KBM-7 (cell line): ENCODE measurements at places on chromosomes 1 and 21.

GRCh38 chr1:83857103-83857502, 141.8 kb downstream of the TTLL7 start:
- DNase-seq = no peak

DNA sequence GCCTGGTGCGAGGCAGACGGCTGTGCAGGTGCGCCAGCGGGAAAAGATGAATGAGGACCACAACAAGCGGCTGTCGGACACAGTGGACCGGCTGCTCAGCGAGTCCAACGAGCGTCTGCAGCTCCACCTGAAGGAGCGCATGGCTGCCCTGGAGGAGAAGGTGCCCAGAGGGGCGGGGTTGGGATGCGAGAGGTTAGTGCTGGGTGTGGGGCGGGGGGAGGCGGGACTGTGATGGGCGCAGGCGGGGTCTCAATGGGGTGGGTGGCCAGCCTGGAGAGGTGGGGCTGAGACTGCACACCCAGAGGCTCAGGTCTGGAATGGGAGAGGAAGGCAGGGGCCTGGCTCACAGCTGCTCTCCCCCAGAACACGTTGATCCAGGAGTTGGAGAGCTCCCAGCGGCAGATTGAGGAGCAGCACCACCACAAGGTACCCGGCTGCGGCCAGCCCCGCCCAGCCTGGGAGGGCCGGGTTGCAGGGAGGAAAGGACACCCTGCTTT, 22.3 kb downstream of the PPFIA4 start:
- DNase-seq = no peak

DNA sequence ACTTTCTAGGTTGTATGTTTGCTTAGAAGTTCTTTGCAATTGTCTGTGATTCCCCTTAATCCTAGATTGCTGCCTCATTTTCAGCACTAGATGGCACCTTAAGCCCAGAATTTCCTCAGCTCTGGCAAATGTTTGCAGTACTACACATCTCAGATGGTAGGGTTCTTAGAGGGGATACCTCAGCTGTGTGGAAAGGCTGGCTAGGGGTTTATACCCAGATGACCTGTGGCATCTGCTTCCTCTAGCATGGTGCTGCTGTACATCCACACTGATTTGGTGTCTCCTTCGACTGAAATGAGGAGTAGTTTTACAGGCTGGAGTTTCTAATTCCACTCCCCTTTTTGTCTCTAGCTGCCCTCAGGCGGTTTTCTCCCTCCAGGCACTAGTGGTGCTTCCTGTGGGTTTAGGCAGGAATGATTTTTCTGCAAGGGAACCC, 23.5 kb downstream of the ASB17 start:
- peak; percentile 49 for DNase-seq

DNA sequence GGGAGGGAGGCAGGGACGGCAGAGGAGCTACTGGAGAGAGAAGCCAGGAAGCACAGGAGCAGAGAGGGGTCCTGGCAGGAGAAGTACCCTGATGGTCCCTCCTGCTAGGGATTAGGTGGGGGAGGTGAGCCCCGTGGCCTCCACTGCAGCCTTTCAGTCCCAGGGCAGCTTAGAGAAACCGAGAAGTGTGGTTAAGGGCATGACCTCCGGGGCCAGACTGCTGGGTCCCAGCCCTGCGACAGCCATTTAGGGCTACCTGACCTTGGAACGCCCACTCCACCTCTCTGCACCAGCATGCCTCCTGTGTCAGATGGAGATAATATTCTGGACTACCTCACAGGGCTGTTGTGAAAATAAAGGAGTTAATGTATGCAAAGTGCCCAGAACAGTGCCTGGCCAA, 47.4 kb downstream of the KCNN3 start:
- DNase-seq = no peak

DNA sequence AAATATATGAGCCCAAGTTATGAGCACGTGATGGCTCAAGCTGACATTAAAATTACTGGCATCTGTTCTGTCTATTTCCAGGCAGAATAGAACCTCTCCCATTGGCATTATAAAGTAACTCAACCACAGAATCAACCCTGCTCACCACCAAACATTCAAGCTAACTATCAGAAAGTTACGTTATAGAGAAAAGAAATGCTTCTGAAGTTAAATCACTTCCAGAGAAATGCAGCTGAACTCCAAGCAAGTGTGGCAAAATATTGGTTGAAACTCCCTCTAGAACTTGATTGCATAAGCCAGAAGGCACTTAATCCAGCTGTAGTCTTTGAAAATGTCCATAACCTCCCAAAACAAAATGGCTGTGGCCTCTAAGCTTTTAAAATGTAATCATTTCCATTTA, 36.2 kb upstream of the UBE2U start:
- DNase-seq = no peak

DNA sequence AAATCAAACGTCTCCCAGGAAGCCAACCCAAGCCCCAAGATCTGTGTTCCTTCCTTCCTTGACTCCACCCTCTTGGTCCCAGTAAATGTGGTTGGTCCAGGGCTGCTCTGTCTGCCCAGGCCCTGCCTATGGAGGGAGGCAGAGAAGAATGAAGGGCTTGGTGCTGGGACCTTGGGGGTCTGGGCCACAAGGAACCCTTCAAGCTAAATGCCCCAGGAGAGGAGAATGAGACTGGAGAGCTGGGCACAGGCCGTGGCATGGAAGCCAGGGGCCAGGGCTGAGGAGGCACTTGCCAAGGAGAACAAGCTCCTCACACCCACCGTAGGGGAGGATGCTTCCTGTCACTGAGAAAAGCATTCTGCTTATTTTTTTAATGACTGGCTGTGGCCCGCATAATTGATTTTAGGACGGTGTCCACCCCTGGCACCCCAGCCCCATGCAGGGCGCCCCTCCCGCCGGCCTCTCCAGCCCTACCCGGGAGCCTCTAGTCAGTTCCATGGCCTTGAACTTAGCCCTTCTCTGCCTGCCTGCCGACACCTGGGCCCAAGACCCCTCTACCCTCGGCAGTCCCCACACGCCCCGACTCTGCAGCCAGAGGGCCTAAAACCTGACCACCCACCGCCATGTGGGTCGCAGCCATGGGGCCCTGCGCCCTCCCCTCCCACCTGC, 889 bp downstream of the CLEC20A start:
- no peak for DNase-seq

- peak; percentile 43 for DNase-seq
Observed at GRCh38 chr1:42684139-42684538, 1.9 kb downstream of the YBX1 start.

DNA sequence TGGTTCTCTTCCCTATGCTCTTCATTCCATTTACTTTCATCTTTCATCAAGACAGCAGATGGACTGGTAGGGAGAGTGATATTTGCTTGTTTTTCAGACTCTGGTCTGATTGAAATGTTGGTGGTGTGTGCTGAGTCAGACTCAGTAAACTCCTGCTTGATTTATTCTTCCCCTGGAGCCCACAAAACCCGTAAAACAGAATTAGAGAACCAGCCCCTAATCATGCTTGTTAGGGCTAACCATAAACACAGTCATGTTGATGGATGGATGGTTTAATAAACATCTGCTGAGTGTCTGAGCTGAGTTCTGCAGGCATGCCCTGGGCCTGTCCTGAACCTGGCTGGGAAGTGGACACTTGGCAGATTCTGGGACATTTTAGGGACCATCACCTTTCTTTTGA, 24.8 kb downstream of the NOS1AP start:
- no peak for DNase-seq

- peak; percentile 28 for DNase-seq
Observed at GRCh38 chr21:19322360-19322759, 918.8 kb upstream of the TMPRSS15 start.

DNA sequence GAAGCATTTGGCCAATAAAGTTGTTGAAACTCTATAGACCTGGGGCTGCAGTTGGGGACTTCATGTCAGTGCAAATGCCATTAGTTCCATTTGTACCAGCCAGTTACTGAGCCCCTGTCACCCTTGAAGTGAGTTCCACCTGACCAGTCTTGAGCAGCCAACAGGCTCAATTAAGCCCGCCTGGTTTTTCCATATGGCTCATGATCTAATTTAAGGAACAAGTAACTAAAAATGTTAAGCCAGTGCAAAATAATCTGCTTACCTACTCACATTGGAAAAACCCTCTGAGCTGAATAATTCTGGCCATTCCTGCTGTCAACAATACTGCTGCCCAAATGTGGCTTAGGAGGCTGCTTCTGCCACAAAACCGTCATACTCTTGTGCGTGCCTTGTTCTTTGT, 21.6 kb downstream of the NSUN4 start:
- no peak for DNase-seq

- no peak for DNase-seq
Observed at GRCh38 chr1:8597455-8597854, 220.0 kb downstream of the RERE start.

DNA sequence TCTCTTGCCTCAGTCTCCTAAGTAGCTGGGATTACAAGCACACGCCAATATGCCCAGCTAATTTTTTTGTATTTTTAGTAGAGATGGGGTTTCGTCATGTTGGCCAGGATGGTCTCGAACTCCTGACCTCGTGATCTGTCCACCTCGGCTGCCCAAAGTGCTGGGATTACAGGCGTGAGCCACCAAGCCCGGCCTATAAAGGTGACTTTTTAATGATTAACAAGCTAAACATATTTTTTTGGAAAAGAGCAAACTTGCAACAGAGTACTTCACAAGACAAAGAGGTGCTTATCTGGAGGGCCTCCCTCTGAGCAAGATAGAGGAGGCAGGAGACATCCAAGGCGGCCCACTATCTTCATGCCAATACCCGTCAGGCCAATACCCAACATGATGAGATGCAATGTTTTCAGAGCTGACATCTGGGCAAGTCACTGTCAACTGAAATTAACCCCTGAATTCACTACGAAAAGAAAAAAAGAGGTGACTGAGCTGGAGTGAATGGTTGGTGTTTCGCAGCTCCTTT, 10.5 kb downstream of the BCAR3 start:
- no peak for DNase-seq

DNA sequence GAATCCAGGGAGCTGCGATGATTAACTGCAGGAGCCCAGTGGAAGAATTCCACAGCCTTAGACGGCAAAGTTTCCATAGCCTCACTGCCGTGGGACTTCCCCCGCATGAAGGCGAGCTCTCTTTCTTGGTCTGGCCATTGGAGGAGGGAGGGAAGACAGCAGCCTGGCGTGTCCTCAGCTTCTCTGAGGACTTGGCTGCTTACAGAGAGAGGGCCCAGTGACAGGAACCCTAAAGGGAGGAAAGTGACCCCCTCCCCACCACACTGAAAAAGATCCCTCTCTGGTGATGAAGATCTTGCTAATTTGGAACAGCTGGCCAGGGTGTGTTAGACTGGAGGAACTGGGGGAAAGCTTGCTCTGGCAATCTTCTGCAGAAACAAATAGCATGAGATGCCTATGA, 41.0 kb downstream of the ATP2B4 start:
- no peak for DNase-seq

DNA sequence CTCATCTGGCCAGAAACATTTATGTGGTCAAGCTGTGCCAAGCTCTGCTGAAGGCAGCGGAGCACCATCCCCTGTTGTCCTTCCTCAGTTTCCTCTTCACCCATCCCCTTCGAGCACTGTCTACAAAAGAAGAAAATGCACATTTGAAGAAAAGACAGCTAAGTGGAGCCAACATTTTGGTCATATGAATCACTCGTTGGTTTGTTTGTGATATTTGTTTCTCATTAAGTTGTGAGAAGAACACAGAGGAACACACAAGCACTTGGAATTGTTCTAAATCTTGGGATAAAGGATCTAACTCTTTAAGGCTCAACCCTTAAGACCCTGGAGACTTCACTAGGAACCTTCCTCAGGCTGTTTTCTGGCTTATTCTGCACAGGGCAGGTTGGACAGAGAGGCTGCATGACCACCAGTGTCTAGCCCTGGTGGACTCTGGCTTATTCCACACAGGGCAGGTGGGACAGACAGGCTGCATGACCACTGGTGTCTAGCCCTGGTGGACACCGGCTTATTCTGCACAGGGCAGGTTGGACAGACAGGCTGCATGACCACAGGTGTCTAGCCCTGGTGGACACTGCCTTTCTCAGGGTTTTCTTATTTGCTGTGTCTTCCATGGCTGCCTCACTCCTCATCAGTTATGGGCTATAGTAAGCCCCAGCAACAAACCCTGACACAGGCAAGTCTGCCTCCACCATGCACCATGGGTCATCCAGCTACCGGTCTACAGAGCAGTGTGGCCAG, 35.3 kb upstream of the COL6A2 start:
- no peak for DNase-seq

GRCh38 chr1:27682351-27682944, 10.5 kb upstream of the IFI6 start:
- DNase-seq = no peak

- no peak for DNase-seq
Observed at GRCh38 chr1:83052865-83053264, 946.1 kb downstream of the TTLL7 start.

- DNase-seq = no peak
Observed at GRCh38 chr21:45572783-45573451, 30.7 kb upstream of the SLC19A1 start.

- peak; percentile 62 for DNase-seq
Observed at GRCh38 chr1:7207875-7208646, 422.8 kb downstream of the CAMTA1 start.

- DNase-seq = peak; percentile 52
Observed at GRCh38 chr1:108584428-108584856, 24.5 kb downstream of the EEIG2 start.

GRCh38 chr1:109242387-109242786, 7.0 kb upstream of the CELSR2 start:
- no peak for DNase-seq

- DNase-seq = no peak
Observed at GRCh38 chr1:224743608-224744164, 127.6 kb downstream of the CNIH3 start.

DNA sequence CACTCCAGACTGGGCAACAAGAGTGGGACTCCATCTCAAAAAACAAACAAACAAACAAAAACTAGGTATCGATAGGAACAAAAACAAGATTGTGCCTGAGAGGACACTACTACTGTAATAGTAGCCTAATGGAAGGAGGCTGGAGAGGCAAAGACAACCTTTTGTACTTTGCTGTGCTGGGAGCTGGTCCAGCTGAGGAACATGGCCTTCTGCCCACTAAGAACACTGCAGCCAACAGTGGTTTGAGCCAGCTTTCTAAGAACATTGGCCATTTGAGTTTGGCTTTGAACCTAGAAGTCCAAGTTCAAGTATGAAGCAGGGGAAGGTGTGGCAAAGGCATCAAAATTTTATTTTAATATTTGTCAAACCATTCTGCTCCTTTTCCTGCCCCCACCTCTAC, 22.7 kb upstream of the RGS8 start:
- DNase-seq = no peak

DNA sequence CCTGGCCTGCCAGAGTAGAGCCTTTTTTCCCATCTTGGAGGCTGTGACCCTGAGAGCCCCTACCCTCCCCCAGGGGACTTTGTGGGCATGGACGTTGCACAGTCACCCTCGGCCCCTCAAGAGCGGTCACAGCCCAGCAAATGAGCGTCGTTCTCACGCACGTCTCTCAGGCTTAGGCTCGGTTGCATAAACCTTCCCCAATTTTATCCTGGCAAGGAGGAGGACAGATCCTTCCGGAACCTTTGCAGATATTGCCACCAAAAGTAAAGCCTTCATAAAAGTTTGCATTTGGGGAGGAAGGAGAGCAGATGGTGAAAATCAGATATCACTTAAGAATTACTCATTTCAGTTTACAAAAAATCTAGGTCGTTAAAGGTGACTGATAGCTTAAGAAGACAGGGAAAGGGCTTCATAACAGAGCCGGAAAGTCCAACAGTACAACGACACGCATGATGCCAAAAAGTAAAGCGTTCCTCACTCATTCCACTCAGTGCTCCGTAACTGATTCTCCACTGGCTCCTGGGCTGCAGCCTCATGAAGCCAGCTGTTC, 29.3 kb downstream of the PDE9A start:
- no peak for DNase-seq

GRCh38 chr1:218474128-218474527, 129.0 kb downstream of the TGFB2 start:
- peak; percentile 6 for DNase-seq
